Mucosa of gallbladder (tissue), 1 donor: ENCODE measurements at places on chromosomes 13 and 19. TPM values are rescaled to one million over a fixed set of nuclear protein-coding genes. Genes with fewer than 3 reads are reported as not detected.

DNA sequence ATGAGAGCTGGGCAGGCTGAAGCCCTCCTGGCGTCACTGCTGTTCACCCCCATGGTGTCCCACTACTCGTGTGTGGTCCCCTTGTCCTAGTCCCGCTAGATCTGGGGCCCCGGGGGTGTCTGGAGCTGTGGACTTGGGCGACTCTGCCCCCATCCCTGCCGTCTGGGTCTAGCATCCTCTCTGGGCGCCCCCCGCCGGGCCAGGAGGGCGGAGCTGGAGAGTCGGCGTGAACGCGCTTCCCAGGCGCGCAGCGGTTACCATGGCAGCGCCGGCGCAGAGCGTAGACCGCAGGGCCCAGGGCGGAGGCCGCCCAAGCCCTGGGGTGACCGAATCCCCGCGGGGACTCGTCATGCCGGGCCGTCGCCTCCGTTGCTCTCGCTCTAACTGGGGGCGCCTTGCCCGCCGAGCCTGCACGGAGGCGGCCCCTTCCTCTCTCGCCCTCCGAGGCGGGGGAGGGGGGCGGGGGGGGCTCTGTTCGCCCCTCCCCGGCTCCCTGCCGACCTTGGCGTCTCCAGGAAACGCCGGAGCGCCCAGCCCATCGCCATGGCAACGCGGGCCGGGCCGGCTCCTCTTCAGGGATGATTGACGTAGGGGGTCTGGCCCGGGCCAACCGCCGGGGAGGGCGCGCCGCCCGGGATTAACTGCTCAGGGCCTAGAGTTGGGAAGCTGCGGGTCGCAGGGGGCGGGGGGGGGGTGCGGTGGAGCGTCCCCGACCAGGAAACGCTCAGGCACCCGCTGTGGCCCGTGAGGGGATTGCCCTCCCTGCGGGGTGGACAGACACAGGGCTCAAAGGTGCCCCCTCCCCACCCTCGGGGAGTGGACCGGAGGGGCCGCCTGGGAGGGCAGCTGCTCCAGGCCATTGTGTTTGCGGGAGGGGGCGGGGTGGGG, 8.9 kb downstream of the ISYNA1 start:
- DNase-seq: peak; percentile 67

DNA sequence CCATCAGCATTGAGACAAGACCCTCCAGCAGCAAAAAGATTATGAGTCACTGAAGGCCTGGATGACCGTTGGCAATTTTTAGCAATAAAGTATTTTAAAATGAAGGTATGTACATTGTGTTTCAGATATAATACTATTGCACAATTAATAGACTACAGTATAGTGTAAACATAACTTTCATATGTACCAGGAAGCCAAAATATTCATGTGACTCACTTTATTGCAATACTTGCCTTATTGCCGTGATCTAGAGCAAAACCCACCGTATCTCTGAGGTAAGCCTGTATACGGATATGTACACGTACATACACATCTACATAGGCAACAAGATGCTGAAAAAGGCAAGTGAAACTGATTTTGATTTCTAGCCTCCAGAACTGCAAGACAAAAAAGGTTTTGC, 103.3 kb downstream of the EDNRB start:
- DNase-seq: no peak

GRCh38 chr13:24263632-24264031, 45.7 kb upstream of the C1QTNF9 start:
- DNase-seq: no peak

The CILP2 gene
- 0.26 TPM for total RNA-seq

The TMEM190 gene
- total RNA-seq: not detected

- no peak for DNase-seq
These were observed 13.4 kb upstream of the ERFL start for GRCh38 chr19:41941410-41942202.

GRCh38 chr13:70424928-70425327, 316.7 kb upstream of the KLHL1 start:
- no peak for DNase-seq

GRCh38 chr19:13619203-13619632, 112.9 kb upstream of the CACNA1A start:
- DNase-seq: no peak

- DNase-seq: peak; percentile 77
These were observed 1505.1 kb upstream of the SLC10A2 start for GRCh38 chr13:104571161-104571892.

- DNase-seq: no peak
These were observed 509.9 kb upstream of the GPC6 start for GRCh38 chr13:92716749-92717148.

DNA sequence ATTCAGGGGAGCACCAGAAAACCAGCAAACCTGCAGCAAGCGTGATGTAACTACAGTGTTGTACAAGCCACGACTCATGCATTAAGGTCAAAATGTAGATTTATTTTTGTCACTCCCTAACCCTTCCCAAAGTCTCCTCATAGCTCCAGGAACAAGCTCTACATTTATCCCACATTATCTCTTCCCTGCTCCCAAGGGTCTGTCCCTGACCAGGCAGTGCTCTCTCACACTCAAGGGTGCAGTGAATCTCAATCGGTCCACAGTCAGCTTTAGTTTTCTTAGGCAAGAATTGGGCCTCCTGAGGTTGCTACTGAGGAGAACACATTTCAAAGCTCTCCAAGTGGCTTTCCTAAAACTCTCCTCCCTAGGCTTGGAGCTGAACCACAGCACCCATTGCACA, 219.4 kb downstream of the NHLRC3 start:
- DNase-seq: no peak

- no peak for DNase-seq
These were observed 39.3 kb upstream of the RNF17 start for GRCh38 chr13:24724714-24725113.

GRCh38 chr13:96428911-96429310, 339.0 kb downstream of the HS6ST3 start:
- DNase-seq: no peak

GRCh38 chr19:2491130-2491801, 15.3 kb downstream of the GADD45B start:
- peak; percentile 90 for DNase-seq
